ENCODE measurements at places on chromosomes 2 and 18. TPM values are rescaled to one million over a fixed set of nuclear protein-coding genes. Genes with fewer than 3 reads are reported as not detected.

ITGA6 gene
- total RNA-seq = 4.2 TPM

SLC4A5 gene
- total RNA-seq = 1.4 TPM

GRCh38 chr18:60987963-60988362, 345.3 kb upstream of the CDH20 start:
- DNase-seq = no peak

GRCh38 chr2:202831242-202832220, 40.0 kb downstream of the ICA1L start:
- DNase-seq = peak; percentile 12

SCYGR4 gene
- total RNA-seq = not detected

DNA sequence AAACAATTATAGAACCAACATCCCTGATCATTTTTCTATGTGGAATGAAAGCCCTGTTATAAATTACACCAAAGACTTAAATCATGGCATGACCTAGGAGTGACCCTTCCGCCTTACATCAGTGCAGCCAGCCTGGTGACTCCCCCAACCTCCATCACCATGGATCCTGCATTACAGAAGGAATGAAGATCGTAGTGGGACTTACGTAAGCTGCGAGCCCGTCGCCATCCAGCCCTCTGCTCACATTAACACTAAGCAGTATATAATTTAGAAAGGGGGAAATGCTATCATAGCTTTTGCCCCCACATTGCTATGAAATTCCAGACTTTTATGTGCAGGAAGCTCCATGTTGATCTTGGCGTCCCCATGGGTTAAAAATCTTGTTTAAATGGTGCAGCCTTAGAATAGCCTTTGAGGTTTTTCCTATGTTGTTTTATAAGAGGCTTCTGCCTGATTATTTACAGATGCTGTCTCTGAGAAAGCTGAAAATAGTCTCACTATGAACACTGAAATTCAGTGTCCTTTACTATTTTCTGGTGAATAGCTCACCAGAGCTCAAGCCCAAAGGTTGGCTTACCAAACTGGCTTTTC, 76.3 kb downstream of the COLEC12 start:
- no peak for DNase-seq

- no peak for DNase-seq
Observed at GRCh38 chr2:88637464-88637863, 10.2 kb upstream of the EIF2AK3 start.

GAREM1 gene
- 0.11 TPM for total RNA-seq

STAM2 gene
- total RNA-seq = 23.1 TPM

TAF4B gene
- total RNA-seq = 27.2 TPM

GRCh38 chr18:36408606-36409005, 111.1 kb downstream of the FHOD3 start:
- DNase-seq = no peak

SNTG2 gene
- 0.22 TPM for total RNA-seq

DNA sequence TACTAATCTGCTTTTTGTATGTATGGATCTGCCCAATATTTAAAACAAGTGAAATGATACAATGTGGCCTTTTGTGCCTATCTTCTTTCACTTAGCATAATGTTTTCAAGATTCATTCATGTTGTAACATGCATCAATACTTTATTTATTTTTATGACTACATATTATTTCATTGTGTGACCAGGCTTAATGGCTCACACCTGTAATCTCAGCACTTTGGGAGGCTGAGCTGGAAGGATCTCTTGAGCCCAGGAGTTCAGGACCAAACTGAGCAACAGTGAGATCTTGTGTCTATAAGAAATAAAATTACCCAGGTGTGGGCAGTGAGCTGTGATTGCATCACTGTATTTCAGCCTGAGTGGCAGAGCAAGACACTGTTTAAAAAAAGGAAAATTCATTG, 33.2 kb downstream of the SPOPL start:
- DNase-seq = no peak

DNA sequence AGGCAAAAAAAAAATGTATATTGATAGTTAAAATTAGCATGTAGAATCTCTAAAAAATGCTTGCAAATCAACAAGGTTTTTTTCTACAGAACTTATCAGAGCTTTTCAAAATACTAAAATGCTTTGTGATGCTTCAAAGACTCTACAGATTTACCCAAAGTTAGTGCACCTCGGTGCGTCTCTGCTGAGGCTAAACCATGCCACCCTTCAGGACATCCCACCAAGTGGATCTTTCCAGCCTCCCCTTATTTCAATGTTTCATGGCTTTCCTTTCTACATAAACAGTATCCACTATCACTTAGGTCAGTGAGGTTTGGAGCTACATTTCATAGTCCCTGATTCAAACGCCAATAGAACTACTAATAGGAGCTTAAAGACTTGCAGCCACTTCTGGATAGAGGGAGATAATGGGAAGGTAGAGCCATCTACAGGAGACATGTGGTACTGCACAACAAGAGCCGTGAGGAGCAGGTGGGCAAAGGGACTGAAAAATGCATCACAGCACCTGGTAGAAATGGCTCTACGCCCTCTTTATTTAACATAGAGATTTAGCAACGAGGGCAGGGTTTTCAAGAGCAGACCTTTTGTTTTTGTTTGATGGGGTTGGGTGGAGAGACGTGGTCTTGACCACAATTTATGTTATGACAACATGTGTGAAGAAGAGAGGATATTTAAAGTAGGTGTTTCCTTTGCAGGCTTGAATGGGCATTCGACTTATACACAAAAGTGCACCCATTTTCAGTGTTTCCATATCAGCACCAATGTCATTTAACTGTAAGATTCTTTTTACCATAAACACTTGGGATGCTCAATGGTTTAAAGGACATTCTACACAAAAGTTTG, 56.1 kb upstream of the SLC35G4 start:
- DNase-seq = no peak

DNA sequence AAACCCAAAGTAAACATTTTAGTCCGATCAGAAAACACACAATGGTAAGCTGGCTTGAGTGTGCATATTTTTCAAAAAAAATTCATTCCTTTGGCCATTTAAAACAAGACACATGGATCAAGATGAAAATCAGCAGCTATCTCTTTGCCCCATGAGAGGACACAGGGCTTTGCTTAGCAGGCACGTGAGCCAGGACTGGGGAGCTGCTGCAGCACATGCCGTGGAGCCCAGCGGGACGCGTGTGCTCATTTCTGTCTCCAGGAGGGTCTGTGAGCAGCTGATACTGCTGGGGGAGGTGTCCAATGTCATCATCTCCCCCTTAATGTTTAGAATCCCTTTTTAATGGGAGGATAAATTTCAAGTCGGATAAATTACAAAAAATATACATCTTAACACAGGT, 49.8 kb upstream of the CNGA3 start:
- no peak for DNase-seq

- no peak for DNase-seq
Observed at GRCh38 chr2:241249654-241250053, 61.2 kb downstream of the ANO7 start.

DNA sequence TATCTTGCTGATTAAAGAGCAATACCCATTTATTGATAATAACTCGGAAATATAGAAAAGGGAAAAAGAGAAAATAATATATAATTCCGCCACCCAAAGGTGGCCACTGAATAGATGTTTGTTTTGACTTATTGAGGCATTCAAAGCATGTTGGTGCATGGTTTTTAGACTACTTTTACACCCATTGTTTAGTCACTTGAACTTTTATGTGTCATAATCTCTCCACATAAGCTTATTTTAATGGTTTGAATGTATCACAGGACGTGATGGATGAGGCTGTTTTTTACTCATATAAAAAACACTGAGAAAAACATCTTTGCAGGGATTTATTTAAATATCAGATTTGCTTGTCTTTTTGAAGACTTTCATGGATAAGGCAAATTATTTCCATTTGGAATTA, 120.4 kb downstream of the ACKR3 start:
- DNase-seq = no peak

LIMS2 gene
- 8.8 TPM for total RNA-seq

IL37 gene
- not detected for total RNA-seq

GRCh38 chr2:142951190-142952007, 73.9 kb downstream of the KYNU start:
- DNase-seq = no peak

CCDC68 gene
- total RNA-seq = not detected

DNA sequence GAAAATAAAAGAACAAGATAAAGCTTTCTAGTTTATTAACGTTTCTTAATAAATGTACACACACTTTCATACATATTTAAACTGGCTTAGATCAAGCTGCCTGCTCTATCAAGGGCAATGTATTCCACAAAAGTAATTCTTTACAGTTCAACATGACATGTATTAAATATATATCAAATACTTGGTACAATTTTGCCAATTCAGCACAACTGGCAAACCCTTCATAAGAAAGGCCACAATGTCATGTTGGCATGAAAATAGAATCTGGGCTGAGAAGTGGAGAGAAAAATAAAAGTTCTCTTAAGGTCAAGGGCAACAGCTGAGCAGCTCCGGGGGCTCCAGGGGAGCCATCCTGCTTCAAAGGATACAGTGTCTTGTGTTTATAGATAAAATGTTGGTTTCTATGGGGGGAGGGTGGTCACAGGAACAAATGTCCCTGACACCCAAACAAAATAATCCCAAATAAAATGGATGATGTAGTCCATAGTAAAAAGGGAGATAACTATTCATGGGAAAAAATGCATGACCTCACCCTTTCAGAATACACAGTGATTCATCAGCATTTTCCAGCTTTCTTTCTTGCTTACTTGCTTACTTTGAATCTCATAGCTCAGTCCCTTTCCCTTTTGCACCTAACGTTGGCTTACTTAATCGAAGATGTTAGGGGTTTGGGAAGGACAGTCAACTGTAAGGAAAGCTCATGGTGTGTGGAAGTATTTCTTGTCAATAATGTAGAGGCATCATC, 494.9 kb downstream of the NYAP2 start:
- no peak for DNase-seq

UCN gene
- total RNA-seq = 0.71 TPM

GRCh38 chr2:187545238-187545751, 8.9 kb downstream of the TFPI start:
- no peak for DNase-seq

DYNAP gene
- total RNA-seq = not detected

DNA sequence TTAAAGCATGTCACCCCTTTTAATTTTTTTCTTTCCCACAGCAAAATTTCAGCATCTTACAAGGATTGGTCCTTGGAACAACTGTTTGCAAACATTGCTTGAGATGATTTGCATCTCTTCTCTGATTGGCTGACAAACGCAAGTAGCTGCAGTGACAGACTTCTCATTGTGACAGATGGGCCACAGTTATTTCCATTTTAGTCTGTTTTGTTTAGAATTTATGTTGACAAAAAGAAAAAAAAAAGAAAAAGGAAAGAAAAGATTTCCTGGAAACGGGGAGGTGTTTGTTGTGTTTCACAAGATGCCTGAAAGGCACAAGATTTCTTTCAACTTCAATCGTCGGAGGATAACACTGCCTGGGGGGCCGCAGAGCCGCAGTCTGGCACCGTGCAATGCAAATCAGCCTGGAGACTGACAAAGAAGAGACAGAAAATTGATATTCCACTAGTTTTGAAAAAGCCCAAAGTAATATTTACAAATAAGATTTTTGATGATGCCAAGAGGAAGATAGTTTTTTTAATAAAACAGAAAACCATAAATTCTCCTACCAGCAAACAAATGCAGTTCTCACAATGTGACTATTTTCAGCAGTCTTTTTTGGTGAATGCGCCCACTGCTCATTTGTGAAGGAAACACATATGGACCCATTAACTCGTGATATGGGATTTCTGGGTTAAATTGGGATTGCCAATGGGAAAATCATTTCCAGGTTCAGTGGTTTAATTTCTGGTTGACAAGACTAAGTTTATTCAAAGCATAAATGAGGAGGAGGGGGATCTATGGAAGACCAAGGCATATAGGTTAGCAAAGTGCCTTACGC, 296.2 kb upstream of the SMIM21 start:
- no peak for DNase-seq

DNA sequence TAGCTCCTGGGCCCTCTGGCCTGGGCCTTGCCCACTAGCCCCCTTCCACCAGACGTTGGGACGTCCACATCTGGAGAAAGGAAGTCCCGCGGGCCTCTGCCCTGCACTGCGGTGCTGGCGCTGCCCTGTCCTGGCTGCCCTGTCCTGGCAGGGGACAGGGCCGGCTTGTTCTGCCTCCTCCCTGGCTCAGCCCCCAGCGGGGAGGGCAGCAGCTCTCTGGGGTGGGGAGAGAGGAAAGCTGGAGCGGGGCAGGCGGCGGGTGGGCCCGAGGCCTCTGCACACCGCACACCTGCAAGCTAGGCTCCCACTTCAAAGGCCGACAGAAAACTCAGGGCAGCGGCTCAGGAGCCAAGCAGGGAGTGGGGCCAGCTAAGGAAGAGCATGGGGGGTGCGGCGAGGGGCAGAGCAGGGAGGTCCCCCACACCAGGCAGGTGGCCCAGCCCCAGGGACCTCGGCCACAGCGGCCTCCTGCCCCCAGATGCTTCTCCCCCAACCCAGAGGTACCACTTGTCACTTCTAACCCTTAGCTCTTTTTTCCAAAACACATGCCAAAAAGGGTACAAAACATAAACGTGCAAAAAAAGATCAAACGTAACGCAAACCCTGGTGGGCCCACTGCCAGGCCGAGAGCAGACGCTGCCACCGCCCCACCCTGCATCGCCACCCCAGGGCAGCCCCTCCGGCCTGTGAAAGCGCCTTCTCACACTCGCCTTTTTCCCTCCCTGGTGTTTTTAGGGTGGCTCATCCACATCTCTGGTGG, 13.5 kb downstream of the SNED1 start:
- DNase-seq = no peak

HAAO gene
- not detected for total RNA-seq

DNA sequence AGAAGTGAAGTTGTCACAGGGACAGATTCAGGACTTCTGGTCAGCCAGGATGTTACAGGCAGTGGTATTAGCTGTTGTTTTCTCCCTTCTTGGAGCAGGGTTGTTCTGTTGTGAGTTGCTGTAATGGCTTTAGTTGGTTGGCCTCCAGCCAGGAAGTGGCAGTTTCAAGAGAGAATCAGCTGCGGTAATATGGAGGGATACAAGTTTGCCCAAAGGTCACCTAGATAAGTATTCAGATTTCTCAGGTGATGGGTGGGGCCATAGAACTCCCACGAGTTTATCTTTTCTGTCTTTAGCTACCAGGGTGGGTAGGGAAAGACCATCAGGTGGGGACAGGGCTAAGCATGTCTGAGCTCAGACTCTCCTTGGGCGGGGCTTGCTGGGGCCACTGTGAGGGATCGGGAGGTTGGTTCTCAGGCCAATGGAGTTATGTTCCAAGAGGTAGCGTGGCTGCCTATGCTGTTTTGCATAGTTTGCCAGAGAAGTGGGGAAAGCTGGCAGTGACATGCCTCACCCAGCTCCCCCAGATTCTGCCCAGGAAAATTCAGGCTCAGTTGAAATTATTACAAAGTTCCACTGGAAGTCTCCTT, 640.4 kb upstream of the CHAC2 start:
- DNase-seq = no peak
